PC-9 (cell line): ENCODE measurements at places on chromosomes 13 and 19.

DNA sequence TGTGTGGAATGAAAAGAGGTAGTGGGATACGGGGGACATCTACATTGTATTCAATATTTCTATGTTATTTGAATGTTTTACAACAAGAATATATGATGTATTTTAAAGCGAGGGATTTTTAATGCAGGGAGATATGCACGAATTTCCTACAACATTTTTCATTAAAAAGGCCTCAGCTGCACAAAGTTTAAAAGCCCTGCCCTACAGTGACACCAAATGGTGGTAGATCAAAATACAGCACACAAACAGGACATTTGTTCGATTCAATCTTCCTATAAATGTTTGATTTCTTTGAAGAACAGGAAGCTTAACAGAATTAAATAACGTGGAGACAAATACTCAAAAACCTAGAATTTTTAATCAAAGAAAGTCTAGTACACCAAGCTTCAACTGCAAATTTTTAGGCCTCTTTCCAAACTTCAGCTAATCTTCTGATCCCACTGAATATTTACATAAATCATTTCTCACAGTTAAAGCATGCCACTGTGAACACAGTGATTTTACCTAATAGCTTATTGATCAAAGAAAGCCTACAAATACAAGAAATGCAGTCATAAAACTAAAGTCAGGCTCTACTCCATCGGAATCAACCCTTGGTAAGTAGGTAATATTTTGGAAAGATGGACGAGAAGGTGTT lies 257.2 kb downstream of the DIAPH3 start:
- DNase-seq, result no peak

- peak; percentile 34 for DNase-seq
Observed at GRCh38 chr13:30715837-30716236, 19.5 kb upstream of the ALOX5AP start.

- peak; percentile 44 for DNase-seq
Observed at GRCh38 chr19:9128171-9128570, 1.4 kb upstream of the OR7G3 start.

GRCh38 chr13:41514853-41515395 lies 57.6 kb downstream of the RGCC start:
- DNase-seq, result no peak

DNA sequence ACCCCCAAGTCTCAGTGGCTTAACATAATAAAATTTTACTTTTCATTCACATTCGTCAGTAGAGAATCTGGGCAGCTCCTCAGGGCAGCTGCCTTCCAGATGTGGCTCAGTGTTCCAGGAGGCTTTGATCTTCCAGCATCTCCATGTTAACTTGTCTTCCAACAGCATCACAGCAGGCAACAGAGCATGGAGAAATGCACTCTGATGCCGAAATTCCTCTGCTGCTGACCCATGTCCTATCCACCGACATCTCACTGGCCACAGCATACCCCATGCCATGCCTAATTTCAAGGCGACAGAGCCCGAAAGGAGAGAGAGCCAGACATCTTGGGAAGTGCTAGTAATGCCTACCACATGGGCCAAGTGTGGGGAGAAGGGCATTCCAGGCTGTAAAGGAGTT lies 64.9 kb upstream of the MEDAG start:
- no peak for DNase-seq

GRCh38 chr19:55353356-55353802 lies 1.1 kb downstream of the COX6B2 start:
- no peak for DNase-seq

DNA sequence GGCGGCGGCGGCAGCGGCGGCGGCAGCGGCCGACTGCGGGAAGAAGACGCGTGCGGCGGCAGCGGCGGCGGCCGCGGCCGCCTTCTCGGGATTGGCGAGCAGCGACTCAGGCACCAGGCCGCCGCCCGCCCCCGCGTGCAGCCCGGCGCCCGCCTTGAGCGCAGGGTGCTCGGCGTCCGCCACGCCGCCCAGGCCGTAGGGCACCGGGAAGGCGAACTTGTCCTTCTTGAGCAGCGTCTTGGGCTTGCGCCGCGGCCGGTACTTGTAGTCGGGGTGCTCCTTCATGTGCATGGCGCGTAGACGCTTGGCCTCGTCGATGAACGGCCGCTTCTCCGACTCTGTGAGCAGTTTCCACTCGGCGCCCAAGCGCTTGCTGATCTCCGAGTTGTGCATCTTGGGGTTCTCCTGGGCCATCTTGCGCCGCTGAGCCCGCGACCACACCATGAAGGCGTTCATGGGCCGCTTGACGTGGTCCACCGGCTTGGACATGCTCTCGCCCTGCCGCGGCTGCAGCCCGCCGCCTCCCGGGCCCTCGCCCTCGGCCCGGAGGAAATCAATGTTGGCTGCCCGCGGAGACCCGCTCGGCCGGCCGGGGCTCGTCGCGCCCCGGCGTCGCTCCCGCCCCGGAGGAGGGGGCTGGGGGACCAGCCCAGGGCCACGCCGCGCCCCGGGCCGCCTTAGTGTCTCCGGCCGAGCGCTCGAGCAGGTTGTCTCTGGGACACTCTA lies 621 bp downstream of the SOX21 start:
- no peak for DNase-seq

DNA sequence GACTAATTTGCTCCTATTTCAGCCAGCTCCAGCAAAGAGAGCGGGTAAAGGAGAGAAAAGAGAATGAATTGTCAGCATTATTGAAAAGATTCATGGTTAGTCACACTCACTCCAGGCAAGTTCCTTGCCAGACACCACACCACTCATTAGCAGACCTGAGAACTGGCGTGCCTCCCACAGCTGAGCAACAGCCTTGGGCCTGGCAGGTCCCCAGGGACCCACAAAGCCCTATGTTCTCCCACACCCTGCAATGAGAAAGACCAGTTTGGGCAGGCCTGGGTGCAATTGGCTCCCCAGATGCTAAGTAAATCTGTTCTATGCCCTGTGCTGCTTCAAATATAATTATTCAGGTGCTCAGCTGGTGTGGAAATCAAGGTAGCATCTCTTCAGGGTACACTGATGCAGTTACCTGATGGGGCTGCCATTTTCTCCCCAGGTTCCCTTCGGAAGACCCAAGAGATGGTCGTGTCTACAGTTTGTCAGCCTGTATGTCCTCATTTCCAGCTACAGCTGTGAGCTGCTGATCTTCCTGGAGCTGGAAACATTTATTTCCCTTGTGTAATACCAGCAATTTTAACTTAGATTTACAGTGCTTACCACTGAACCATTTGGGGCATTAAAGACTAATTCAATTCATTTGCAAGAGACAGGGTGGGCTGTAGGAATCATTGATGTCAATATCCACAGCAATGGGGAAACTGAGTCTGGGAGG lies 405.0 kb downstream of the COG6 start:
- DNase-seq, result no peak

DNA sequence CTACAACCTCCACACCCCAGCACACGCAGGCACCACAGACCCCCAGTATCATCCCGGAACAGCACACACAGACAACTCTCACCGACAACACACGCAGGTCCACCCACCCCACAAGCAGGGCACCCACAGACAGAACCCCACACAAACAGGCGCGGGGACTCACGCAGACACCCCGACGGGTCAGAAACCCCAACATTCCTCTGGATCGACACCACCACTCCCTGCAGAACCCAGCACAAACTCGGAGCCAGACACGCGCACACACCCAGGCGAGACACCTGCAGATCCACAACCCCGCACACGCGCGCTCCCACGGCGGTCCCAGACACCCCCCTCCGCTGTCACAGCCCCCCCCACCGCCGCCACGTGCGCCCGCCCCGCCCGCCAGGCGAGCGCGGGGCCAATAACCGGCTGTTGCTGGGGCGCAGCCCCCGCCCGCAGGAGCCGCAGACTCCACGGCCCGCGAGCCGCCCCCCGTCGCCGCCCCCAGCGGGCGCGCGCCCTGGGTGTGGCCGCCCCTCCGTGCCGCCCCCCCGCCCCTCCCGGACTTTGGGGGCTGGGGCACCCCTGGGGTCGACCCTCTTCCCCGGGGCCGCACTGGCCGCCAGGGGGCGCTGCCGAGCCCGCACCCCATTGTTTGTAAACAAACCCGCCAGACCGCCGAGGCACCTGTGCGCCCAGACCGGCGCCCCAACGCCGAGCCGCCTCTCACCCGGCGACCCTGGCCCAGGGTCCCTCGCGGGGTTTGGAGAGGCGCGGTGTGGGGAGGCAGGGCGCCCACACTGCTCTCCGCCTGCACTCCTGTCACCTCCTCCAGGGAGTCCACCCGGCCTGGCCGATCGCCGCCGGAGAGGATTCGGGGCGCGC lies 712 bp downstream of the BBC3 start:
- no peak for DNase-seq

DNA sequence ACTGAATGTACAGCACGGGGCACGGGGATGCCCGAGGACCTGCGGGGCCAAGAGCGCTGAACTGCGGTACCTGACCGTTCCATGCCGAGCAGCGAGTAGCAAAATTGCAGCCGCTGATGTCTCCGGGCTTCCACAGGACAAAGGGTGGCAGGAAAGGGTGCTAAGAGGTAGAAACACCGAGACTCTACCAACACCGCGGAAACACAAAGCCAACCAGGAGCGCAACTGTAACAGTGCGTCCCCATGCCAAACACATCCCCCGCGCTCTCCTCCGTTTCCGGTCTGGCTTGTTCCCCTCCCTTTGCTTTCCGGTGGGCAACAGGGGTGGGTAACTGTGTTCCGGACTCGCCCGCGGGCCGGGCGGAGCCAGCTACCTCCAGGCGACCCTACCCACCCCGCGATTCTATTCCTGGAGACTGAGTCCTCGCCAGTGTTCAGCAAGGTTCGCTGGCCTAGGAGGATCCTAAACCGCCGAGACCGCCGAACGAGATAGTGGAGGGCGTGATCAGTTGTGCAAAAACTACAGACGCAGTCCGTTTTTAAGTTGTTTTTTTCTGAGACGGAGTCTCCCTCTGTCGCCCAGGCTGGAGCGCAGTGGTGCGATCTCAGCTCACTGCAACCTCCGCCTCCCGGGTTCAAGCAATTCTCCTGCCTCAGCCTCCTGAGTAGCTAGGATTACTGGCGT lies 34.9 kb upstream of the NEK3 start:
- DNase-seq, result peak; percentile 68

- no peak for DNase-seq
Observed at GRCh38 chr19:2636897-2637683, 65.4 kb downstream of the GNG7 start.

DNA sequence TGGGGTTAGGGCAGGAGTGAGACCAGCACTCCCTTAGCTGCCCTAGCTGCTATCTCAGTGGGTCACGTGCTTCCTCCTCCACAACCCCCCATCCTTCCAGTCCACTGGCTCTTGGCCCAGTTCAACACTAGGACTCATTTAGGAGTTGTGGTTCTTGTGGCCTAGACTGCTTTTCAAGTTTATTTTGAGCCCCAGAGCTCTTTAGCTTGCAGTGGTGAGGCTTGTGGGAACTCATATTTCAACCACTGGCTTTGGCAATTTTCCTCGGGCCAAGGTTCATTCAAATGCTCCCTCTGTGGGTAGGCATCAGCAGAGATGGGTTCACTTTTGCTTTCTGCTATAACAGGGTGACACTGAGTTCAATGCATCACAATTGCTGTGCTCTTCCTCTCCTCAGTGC lies 436.2 kb upstream of the SLITRK5 start:
- no peak for DNase-seq

GRCh38 chr19:12944104-12944674 lies 1.5 kb upstream of the RAD23A start:
- no peak for DNase-seq

DNA sequence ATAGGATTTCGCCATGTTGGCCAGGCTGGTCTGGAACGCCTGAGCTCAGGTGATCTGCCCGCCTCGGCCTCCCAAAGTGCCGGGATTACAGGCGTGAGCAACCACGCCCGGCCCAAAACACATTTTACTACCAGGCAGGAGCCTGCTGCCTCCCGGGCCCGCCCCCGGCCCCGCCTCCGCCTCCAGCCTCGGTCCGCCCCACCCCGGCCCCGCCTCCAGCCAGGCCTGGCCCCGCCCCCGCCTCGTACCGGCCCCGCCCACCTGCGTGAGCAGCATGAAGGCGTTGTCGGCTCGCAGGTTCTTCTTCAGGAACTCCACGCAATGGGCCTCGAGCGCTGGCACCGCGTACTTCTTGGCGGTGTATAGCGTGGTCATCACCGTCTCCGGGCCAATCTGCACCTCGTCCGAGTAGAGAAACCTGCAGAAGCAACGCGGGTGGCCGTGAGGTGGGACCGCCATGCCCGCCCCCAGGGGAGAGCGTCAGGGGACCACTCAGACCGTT lies 22.7 kb downstream of the BTBD2 start:
- no peak for DNase-seq

- no peak for DNase-seq
Observed at GRCh38 chr13:36212789-36213188, 1.6 kb downstream of the SOHLH2 start.

DNA sequence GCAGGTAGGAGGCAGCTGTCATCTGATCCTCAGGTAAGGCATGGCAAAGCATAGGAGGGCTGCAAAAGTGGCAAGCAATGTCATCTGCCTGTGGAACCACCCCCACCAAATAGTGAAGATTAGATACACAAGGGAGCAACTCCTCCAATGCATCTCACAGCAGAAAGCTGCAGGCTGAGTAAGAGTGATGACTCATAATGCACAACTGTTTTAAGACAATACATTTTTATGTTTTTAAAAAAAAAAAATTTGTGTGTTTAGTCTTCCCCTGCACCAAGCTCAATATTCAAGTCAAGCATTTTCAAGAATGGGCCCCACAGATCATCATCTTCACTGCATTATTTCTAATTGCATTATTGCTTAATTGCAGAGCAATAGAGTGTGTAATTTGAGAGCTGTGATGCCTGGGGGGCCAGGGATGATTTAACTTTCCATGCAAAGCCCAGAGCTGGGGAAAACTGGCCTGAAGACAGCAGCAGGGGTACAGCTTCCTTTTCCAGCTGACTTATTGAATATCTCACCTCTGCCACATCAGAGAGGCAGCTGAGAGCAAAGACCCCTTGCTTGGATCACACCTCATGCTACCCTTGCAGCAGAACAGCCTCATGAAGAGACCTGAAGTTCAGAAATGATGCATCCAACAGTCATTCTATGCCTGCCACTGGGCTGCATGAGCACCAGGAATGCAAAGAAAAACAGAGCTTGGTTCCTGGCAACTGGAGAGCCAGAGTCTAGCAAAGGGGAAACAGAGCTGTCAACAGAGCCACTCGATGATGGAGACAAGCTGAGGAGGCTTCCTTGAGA lies 22.7 kb upstream of the POP4 start:
- DNase-seq, result no peak

DNA sequence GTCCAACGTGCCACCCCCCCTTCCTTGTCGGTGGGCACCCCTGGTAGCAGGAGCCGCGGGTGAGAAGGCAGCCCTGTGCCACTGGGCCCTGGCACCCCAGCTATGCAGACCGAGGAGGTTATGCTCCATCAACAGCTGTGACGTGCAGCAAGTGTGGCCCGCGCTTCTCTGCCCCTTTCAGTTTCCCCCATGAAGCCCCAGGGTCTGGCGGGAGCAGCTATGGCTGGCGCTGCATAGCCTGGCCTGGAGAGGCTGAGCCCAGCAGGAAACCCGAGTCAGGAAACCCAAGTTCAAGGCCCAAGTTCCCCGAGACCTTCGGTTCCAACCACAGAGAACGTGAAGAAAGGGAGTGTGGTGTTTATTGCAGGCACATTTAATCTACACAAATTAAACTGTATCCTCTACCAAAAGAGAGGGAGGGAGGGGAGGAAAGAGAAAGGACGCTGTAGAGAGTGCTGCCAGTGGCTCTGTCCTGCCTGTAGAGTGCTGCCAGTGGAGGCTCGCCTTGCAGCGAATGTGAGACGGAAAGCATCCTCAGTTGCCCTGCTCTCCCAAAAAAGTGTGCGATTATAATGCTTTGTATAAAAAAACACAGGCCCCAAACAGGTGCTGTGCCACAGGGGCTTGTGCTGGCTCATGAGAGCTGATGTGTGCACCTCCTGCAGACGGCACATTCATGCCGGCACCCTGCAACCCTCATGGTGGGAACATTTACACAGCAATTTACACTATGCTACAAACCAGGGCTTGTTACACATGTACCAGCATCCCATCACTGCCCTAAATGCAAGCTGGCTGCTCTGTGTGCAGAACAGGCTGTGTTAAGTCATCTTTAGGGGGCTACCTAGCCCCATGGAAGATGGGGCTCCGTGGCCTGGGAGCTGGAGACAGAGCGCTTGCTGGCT lies 16.3 kb downstream of the POP4 start:
- no peak for DNase-seq
